GM06990 (cell line): ENCODE measurements at places on chromosomes 5 and 9.

DNA sequence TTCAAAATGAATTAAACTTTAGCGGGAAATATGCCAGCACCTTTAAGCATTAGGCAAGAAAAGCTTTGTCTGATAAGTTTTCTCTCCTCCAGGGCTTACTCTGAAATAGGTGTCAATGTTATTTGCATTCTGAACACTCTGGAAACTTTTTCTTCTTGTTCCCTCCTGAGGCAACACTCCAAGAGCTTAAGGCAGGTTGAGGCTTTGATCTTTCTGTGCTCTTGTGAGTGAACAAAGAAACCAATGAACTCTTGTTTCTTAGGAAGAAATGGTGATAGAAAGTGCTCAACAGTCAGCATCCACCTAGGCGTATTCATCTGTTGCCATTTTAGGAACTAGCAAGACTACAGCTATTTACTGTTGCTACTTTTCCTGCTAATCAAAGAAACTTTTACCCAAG, 259.8 kb downstream of the NFIB start:
- no peak for DNase-seq

DNA sequence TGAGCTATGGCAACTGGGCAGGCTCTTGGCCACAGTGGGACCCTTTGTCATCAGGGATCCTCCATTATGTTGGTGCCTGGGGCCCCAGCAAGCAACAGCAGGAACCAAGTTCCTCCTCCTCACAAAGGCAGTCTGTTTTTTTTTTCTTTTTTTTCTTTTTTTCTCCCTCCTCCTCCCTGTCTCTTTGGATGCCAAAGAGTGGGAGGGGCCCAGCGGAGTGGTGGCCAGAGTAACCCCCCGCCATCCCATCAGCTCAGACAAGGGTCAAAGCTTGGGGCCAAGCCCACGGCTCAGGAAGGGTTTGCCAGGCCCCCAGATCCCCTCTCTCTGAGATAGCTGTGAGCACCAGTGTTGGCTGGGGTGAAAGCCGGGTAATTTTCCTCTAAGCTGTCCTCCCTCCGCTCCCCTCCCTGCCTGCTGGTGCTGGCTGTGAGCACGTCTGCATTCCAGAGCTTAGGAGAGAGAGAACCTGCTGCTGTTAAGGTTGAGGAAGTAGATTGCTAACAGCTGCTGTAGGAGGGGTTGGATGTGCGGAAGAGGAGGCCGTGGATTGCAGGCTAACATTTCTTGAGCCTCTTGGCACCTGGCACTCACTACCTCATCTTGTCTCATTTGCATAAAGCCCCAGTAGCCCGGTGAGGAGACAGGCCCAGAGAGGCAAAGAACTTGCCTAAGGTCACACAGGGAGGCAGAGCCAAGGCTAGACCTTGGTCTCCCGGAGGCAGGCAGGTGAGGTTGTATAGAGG, 21.2 kb downstream of the GSN start:
- no peak for DNase-seq

- DNase-seq, result no peak
These were observed 237.5 kb downstream of the CHSY3 start for GRCh38 chr5:130141659-130142320.

DNA sequence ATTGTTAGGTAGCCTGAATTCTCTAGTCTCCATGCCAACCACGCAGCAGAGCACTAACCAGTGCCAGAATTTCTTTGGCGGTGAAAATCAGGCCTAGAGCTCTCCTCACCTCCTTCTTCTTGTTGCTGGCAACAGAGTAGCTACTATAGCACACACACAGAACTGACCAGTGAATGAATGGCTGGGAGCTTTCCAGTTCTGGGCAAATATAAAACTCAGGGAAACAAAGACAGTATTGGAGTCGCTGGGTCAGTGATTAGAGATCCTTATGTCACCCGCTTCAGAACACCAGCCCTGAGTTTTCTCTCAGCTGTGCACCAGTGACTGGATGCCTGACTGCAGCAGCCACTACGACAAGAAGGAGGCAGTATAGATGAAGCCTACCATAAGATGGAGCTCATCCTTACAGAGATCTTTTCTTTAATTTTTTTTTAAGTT, 26.9 kb upstream of the FEM1C start:
- DNase-seq, result no peak

GRCh38 chr5:134510970-134511795, 14.3 kb upstream of the JADE2 start:
- no peak for DNase-seq

DNA sequence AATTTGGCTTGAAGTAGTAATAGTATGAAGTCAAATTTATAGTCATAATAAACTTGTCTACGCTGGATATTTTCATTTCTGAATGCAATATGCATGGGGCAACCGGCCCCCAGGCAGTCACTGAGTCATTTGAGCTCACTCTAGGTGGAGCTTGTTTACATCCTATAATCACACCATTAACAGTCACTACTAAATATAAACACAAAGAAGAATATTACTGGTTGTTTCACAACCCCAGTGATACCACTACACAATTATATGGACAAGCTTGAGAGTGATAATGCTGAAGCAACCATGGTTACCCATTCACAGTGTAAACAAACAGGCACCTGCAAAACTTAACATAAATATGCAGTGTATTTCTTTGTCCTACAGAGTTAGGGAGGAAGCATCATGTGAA, 68.7 kb downstream of the MARCHF3 start:
- peak; percentile 32 for DNase-seq

DNA sequence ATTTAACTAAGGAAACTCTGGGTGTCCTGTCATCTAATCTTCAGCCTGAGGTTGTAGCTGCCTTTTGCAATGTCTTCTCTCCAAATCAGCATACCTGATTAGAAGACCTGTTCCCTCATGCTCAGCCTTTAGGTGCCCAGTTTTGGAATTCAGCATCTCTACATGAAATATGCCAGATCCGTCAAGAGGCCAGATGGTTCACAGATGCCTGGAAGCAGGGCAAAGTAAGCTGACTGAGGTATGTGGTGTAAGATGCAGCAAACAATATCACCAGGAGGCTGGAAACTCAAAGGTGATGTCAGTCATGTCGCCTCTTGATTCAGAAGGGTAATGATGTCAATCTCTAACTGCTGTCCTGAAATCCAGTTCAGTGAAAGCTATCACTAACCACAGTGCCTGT, 324.4 kb downstream of the PRELID2 start:
- no peak for DNase-seq

DNA sequence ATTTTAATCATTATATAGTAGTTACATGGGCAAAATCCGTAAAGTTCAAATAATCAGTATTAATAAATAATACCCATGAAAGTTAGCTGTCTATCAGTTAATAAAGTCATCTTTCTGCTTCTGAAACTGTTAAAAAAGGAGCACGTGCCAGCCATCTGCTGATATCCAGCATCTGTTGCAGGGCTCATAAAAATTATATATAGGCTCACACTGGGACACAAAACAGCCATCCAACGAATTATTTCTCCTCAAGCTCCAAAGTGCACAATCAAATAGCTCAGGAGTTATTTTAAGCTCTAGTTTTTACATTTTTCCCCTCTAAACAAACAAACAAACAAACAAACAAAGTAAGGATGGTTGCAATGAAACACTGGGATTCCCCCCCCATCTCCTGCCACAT, 48.3 kb downstream of the MRPS27 start:
- DNase-seq, result no peak

DNA sequence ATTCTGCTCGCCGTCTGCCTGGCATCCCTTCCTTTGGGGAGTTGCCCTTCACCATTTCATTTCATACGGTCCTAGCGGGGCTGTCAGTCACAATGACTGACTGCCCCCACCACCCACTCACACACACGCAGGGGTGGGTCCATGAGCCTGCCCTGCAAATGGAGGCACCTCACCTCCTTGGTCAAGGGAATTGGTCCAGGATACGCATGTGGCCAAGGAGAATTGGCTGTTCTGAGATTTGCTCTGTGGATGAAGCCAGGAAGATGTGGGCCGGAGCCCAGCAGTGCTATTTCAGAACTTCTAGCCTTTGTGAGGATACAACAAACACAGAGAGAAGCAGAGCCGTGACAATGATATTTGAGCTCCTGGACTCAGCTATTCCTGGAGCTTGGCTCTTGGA, 17.0 kb downstream of the C1QTNF2 start:
- no peak for DNase-seq

- no peak for DNase-seq
These were observed 116.3 kb upstream of the SLC25A48 start for GRCh38 chr5:135718151-135718550.

DNA sequence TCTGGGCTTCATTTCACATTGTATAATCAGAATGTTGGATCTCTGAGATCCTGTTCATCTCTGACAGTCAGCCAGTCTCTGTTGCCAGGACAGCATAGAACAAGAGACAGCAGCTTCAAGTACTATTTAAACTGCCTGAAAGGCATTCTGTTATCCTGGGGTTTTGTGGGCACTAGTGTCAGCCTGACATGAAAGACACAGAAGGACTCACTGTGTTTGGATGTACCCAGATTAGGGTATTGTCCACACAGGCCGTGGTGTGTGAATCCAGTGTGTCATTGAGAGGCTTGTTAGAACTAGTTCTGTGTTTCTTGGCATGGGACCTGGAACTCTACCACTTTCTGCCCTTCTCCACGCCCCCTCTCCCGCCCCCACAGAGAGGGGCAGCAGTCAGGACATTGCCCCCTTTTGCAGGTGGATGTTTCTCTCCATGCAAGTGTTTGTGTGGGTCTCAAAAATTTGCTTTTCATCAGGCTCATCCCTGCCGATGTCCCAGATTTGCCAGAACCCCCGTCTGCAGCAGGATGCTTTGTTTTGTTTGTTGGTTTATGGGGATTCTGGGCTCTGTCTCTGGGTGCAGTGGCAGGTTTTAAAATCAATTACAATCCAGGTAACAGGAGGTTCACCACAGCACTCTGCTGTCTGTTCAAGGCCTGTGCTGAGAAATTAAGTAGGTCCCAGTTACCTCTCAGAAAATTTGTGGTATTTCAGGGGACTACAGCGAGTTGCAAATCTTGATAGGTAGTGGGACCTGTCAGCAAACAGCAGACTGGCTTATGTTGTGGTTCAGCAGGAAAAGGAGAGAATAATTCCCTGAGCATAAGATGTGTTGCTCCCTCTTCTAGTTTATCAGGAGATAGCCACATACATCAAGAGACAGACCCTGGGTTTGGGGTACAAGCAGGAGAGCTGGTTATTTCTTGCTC, 144.6 kb downstream of the DOCK2 start:
- no peak for DNase-seq

DNA sequence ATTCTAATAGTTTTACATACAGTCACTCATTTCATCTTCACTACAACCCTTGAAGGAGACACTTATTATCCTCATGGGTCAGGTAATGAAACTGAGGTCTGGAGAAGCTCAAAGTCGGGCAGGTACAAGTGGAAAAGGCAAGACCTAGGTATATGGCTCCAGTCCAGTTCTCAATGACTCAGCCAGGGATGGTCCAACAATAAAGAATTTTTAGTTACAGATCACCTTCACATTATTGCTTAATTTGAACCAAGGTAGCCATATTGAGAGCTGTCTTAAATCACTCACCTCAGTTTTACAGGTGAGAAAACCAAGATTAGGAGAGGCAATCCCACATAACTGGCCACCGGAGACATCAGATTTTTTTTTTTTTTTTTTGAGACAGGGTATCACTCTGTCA, 55.4 kb downstream of the PTPN3 start:
- DNase-seq, result no peak

GRCh38 chr9:32579706-32580331, 6.9 kb upstream of the NDUFB6 start:
- no peak for DNase-seq

GRCh38 chr9:130682421-130683121, 11.0 kb upstream of the EXOSC2 start:
- no peak for DNase-seq

- DNase-seq, result no peak
These were observed 35.7 kb downstream of the RAD50 start for GRCh38 chr5:132592521-132592920.

GRCh38 chr5:168047669-168048111, 243.8 kb upstream of the WWC1 start:
- no peak for DNase-seq

DNA sequence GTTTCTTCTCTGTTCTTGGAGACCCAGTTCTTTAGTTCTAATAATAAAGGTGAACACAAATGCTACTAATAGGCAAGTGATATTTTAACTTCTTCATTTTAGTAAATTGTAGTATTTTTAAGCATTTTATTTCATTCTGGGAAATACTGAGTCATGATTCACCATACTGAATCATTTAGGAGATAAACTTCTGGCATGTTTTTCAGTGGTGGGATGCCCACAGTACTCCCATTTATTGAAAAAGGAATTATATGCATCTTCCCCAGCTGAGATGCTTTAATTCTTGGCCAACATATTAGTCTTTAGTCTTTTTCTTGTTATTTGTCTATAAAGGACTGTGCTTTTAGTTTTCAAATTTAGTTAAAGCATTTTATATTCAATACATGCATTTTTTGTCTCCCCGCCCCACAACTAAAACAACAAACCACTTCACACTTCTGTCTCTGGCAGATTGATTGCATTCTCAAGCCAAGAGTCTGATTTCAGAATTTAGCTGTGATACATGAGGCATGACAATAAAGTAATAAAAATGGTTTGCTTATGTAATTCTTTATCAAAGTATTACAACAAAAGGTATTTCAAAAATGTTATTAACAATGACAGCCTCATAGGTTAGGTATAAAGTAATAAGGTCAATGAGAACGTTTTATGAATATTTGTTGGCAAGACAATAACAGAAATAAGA, 125.2 kb upstream of the CDH18 start:
- DNase-seq, result no peak

DNA sequence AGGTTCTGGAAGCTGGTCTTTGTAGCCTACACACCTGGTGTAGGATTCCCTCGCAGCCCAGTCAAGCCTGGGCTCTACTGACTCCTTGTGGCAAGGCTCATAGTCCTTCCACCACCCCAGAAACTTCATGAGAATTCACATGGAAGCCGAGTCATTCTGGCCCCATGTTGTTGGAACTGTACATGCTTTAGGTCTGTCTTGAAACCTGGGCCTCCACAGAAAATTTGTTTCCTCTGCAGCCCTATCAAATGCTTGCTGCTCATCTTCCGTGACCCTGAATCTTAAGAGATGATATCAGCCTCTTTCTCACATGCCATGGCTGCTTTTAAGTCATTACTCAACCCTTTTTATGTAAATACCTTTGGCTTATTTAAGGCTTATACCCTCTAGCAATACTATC, 113.4 kb upstream of the GRHPR start:
- DNase-seq, result no peak

DNA sequence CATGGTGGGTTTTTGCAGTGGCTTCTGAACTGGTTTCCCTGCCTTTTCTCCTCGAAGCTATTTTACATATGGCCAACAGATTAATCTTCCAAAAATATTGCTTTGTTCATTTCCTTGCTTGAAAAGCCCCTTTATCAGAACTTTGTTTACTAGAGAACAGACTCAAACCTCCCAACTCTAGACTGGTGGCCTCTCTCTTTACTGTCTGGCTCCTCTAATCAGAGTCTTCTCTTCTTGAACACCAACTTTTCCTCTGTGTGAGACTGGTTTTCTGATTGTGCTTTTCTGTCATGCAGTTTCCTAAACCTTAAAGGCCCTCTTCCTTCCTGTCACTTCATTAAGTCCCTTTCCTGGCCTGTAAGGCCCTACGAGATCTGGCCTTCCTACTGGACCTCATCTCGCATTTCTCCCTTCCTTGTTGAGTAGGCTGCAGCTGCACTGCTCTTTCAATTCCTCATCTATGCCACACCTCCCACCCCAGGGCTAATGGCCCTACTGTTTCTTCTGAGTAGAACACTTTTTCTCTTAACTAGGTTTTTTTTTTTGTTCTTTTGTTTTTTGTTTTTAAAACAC, 5.7 kb downstream of the C9orf43 start:
- peak; percentile 20 for DNase-seq
